ENCODE measurements at places on chromosomes 13 and 19. TPM values are rescaled to one million over a fixed set of nuclear protein-coding genes. Genes with fewer than 3 reads are reported as not detected.

PDE4A gene
- total RNA-seq, result 4.7 TPM

ZNF99 gene
- not detected for total RNA-seq

KRTDAP gene
- total RNA-seq, result not detected

PODNL1 gene
- total RNA-seq, result 1.2 TPM

RHPN2 gene
- 39.3 TPM for total RNA-seq

FUT3 gene
- total RNA-seq, result not detected

ZNF208 gene
- not detected for total RNA-seq

LGALS4 gene
- 0.53 TPM for total RNA-seq

CAMSAP3 gene
- 6.1 TPM for total RNA-seq

ZNF382 gene
- total RNA-seq, result 0.07 TPM

EID2 gene
- 39.3 TPM for total RNA-seq

VAV1 gene
- total RNA-seq, result 6.4 TPM

TNNI3 gene
- total RNA-seq, result 8.1 TPM

MAP2K2 gene
- 204 TPM for total RNA-seq

POU2F2 gene
- total RNA-seq, result 0.67 TPM

All from A549 treated with dexamethasone at 1 μM for 4 hours (cell line).